ENCODE measurements at places on chromosomes 5 and 9.

DNA sequence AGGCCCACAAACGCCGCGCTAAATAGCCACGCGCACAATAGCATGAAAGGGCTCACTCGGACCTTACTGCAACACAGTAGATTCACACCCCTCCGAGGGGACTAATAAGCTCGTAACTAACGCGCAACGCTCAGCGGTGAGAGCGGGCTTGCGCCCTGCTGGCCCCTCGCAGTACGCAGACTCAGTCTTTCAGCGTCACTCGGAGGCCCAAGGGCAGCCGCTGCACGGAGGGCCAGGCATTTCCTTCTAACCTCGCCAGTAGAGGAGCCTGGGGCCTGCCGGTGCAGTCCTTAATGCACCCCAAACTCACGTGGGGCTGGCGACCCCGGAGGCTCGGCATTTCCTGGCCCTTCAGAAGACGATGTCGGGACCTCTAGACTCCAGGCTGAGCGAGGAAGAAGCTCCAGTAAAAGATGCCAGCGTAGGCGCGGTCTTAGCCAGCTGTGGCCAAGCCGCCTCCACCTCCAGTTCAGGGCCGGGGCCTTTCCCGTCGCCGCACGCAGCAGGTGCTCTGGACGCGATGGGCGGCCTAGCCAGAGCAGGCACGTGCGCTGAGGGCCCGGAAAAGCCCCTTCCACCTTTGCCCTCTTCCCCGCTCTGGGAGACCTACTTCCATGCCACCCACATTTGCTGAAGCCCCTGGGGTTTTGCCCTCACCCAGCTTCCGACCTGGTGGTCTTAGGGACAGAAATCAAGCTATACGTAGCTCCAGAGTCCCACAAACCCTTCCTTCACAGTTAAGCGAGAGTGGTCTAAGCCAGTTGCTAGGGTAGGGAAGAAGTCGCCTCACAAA lies 38.3 kb upstream of the TIFAB start:
- no peaks in the 10 kb centered on the region for H3K4me1 ChIP-seq
- no peaks in the 10 kb centered on the region for H3K36me3 ChIP-seq
- H3K4me3 ChIP-seq, result peak overlapping the region; percentile 60

GRCh38 chr9:21085005-21085404 lies 7.3 kb upstream of the IFNB1 start:
- no peak overlapping the region for H3K4me3 ChIP-seq
- no peak overlapping the region for H3K27ac ChIP-seq
- H3K27me3 ChIP-seq, result no peaks in the 10 kb centered on the region
- no peaks in the 10 kb centered on the region for H3K36me3 ChIP-seq

DNA sequence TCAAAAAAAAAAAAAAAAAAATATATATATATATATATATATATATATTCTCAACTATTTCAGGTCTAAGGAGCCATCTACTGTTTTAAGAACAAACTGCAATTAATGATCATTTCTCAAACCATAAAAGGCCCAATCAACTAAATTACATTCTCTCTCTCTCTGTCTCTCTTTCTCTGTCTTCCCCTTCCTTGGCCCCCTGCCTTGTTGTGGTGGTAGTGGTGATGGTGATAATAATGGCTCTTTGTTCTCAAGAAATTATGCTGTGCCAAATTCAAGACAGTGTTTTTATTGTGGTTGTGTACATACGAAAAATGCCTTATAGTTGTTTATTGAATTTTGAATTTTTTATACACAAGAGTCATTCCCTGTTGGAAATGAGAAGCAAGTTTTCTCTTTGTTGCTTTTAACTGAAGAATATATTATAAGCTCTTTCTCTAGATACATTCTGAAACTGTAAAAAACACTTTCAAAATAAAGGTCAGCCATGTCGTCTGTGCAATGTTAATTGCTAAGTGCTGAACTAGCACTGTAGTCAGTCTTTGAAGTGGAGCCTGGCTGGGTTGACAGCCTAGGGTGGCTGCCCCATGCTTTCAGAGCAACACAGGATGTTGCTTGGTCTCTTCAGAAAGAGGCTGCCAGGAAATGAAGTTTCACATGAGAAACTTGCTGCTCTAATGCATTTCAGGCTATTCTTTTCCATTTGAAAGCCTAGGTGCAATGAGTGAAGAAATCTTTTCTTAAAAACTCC lies 96.0 kb downstream of the HINT1 start:
- H3K27ac ChIP-seq, result no peak overlapping the region
- H3K27me3 ChIP-seq, result no peaks in the 10 kb centered on the region
- no peak for DNase-seq
- H3K36me3 ChIP-seq, result no peaks in the 10 kb centered on the region

DNA sequence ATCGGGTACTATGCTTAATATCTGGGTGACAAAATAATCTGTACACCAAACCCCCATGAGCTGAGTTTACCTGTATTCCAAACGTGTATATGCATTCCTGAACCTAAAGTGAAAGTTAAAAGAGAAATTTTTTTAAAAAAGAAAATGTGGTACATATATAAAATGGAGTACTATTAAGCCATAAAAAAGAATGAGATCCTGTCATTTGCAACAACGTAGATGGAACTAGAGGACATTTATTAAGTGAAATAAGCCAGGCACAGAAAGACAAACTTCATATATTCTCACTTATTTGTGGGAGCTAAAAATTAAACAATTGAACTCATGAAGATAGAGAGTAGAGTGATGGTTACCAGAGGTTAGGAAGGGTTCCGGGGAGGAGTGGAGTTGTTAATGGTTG lies 44.8 kb downstream of the NDUFAF2 start:
- no peak overlapping the region for H3K4me3 ChIP-seq
- H3K4me1 ChIP-seq, result peaks cover 48% of the 10 kb centered on the region
- no peaks in the 10 kb centered on the region for H3K27me3 ChIP-seq
- H3K36me3 ChIP-seq, result no peaks in the 10 kb centered on the region
- no peak overlapping the region for H3K27ac ChIP-seq
- DNase-seq, result no peak

DNA sequence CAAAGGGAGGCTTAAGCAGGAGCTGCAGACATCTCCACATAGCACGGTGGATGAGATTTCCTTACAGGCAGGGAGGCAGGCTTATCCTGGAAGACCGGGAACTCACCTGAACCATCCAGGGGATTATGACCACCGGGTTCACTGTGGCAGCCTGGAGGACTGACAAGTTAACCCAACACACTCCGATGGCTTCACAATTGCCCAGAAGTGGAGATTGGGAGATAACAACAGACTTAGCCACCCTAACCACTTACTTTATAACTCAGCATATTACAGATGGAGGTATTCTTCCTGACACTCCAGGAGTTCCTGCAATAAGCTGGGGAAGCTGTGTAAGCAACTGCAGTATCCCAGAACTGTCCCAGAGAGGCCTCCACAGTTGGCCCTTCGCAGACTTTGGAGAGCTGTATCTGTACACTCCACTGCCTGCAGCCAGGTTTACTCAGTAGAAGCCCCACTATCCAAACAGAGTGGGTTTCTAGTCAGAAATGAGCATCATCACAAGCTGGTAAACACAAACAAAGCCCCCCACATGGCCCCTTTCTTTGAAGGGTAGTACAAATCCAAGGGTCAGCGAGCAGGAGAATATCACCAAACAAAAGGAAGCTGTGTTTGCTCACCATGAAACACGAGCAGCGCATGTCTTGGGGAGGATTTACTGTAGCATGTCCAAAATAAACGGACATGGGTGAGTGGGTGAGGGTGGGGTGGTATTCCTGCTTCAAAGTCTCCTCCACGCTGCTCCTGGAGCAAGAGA lies 462.2 kb downstream of the RASEF start:
- H3K27ac ChIP-seq, result no peak overlapping the region
- H3K27me3 ChIP-seq, result no peaks in the 10 kb centered on the region
- H3K4me3 ChIP-seq, result no peak overlapping the region
- H3K36me3 ChIP-seq, result no peaks in the 10 kb centered on the region

- H3K27ac ChIP-seq, result no peak overlapping the region
- H3K27me3 ChIP-seq, result no peaks in the 10 kb centered on the region
- no peak overlapping the region for H3K4me3 ChIP-seq
- no peak for DNase-seq
- H3K4me1 ChIP-seq, result peaks cover 23% of the 10 kb centered on the region
These were observed 4.3 kb downstream of the RIC1 start for GRCh38 chr9:5633243-5633642.

- H3K4me3 ChIP-seq, result no peak overlapping the region
- no peak for DNase-seq
- no peaks in the 10 kb centered on the region for H3K4me1 ChIP-seq
- no peaks in the 10 kb centered on the region for H3K27me3 ChIP-seq
- H3K27ac ChIP-seq, result no peak overlapping the region
These were observed 288.1 kb downstream of the NNT start for GRCh38 chr5:43891112-43891511.

GRCh38 chr5:177087398-177088005 lies 787 bp downstream of the FGFR4 start:
- H3K4me1 ChIP-seq, result no peaks in the 10 kb centered on the region
- H3K27ac ChIP-seq, result no peak overlapping the region
- no peak for DNase-seq

DNA sequence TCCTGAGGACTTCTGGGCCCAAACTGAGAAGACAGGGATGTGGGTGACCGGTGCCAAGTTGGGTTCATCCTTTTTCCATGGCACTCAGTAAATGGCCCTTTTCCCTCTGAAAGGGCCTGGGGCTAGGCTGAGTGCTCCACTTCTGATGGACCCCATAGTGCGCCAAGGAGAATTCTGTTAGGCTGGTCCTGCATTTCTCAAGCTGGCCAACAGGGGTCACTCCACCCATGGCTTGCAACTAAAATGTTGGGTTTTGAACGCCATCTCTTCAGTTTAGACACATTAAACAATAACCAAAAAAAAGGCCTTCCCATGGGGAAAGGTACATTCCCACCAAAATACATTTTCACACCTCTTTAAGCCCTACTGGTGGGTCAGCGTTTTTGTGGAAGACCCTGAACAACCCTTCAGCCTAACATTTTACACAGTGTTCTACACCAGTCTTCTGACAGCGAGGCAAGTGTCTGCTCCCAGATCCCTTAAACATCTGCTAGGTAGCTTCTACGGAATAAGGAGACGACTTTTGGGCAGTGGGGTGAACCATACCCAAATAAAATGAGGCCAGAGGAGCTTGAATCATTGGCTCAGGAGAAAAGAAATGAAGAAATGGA lies 27.3 kb downstream of the CNTFR start:
- H3K27me3 ChIP-seq, result no peaks in the 10 kb centered on the region
- H3K4me1 ChIP-seq, result peaks cover 13% of the 10 kb centered on the region
- no peak overlapping the region for H3K27ac ChIP-seq
- no peak overlapping the region for H3K4me3 ChIP-seq
- H3K36me3 ChIP-seq, result no peaks in the 10 kb centered on the region

GRCh38 chr5:35009019-35009418 lies 38.7 kb downstream of the AGXT2 start:
- H3K36me3 ChIP-seq, result no peaks in the 10 kb centered on the region
- no peak overlapping the region for H3K27ac ChIP-seq
- no peaks in the 10 kb centered on the region for H3K4me1 ChIP-seq
- no peak for DNase-seq
- no peaks in the 10 kb centered on the region for H3K27me3 ChIP-seq

GRCh38 chr5:61981886-61982285 lies 324.1 kb upstream of the KIF2A start:
- DNase-seq, result no peak
- no peaks in the 10 kb centered on the region for H3K36me3 ChIP-seq
- no peak overlapping the region for H3K4me3 ChIP-seq
- no peaks in the 10 kb centered on the region for H3K4me1 ChIP-seq

DNA sequence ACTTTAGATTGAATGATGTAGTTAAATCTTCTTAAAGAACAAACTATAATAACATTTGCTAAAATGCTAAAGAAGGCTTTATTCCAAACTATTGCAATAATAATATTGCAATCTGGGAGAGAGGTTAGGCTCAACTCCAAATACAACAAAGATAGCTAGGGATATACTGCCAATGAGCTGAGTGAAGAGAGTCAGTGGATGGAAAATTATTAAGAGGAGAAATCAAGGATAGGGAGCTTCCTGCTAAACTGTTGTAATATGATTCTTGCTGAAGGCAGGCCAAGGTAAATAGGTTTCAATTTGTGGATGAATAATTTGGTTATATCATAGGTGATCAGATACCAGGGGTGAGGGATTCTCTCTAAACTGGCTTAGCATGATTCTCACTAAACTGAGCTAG lies 1651.5 kb downstream of the EFNA5 start:
- H3K36me3 ChIP-seq, result no peaks in the 10 kb centered on the region
- H3K27ac ChIP-seq, result no peak overlapping the region
- H3K4me3 ChIP-seq, result no peak overlapping the region
- no peak for DNase-seq
- no peaks in the 10 kb centered on the region for H3K4me1 ChIP-seq

DNA sequence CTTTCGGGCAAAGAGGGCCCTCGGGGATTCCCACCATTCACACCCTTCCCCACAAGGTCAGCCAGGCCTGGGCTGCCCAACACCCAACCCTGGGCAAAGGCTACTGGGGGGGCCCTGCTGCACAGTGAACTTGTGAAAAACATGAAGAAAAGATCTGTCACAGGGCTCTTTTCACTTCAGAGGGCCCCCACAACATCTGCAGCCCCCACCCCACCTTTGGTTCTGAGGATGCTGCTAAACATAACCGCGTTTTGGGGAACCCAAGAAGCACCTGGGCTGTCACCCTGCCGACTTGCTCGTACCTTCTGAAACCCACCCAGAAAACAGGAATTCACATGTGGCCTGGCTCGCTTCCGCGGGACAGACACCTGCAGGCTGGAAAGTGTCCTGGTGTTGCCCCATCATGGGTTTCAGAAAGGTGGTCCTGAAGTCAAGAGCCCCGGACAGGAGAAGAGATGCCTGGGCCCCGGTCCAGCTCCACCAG lies 29.3 kb downstream of the B4GALT1 start:
- no peaks in the 10 kb centered on the region for H3K27me3 ChIP-seq
- H3K27ac ChIP-seq, result no peak overlapping the region
- DNase-seq, result peak; percentile 13
- H3K4me3 ChIP-seq, result no peak overlapping the region
